Prostate gland (tissue), 2 donors: ENCODE measurements at places on chromosomes 5 and 9. TPM values are rescaled to one million over a fixed set of nuclear protein-coding genes. Genes with fewer than 3 reads are reported as not detected.

The BTNL8 gene
- total RNA-seq = 0.14 TPM

- no peak for DNase-seq
These were observed 126.7 kb downstream of the SLC25A46 start for GRCh38 chr5:110865400-110866094.

DNA sequence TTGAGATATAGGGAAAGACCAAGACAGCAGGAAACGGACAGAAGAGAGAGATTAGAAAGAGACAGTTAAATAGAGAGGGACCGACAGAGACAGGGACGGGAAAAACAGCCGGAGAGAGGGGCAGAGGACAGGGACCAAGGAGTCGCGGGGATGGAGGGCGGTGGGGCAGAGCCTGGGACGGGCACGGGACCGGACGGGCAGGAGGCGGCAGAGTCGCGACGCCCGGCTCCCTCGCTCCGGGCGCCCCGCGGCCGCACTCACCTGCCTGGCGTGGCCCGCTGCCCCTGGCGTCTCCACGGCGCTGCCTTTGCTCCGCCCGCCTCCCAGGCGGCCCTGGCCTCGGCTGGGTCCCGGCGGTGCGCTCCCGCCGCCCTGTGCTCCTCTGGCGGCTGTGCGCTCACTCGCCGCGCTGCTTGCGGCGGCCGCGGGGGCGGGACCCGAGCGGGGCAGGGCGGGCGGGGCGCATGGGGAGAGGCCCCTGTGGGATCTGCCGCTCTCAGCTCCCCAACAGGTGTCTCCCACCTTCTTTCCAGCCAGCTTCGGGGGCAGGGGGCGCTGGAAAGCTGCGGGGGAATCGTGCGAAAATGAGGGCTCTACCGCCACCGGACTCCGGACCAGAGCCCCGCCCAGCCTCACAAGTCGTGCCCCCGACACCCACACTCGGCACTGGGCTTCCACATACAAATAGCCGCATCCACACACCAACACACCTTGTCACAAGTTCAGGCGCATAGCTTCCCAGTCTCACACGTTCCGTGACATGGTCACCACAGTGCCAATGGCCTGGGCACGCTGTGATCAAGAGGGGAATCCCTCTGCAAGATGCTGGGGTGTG, at the start of gene ARID3C:
Gene ARID3C (minus strand): TSS at position 411 of the 835 bp plus-strand sequence. CDS start 1,052 bp downstream, outside the sequence.
- no peak for DNase-seq

- DNase-seq = no peak
These were observed 46.6 kb upstream of the SLC12A2 start for GRCh38 chr5:128036950-128037349.
